ENCODE measurements at places on chromosomes 2 and 18.

DNA sequence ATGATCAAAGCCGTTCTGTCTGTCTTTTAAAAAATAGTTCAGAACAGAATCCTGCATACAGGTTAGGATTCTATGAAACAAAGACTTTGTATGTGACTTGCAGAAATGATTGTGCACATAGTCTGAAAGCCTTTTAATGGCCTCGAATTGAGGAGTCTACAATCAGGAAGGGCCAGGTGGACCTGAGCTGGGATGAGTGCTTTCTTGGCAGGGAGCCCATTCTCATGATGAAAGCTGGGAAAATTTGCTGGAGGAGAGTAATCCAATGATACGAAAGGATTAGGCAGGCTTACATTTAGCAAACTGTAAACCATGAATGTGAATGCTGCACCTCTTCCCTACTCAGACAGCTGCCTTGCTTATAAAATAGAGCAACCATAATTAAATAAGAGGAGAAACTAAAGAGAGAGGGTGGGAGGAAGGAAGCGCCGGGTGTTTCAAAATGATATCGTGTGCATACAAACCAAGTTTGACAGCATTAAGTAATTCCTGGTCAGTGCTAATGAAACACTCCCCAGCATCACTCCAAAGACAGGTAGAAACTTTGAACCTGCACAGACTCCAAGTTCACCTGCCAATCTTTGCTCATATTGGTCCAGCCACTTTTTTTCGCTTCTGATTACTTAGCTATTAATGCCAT lies 23.7 kb upstream of the CXCR4 start:
- no peak for DNase-seq

- peak; percentile 88 for DNase-seq
Measured at GRCh38 chr2:28681158-28681571, 70.5 kb upstream of the PPP1CB start.

DNA sequence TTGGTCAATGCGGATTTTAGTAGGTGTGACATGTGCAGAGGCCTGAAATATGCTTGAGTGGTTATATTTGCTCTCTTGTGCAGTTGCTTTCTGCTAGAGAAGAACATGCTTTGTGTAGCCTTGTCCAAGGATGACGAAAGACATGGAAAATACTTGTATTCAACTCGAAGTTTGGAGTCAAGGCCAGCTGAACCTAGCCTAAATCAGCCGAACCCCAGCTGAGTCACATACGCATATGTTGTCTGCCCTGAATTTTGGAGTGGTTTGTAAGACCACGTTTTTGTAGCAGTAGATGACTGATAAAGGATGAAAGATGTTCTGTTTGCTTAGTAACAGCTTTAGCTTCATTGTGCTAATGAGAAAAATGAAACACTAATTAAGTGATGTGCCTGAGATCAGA lies 22.5 kb upstream of the SPAG16 start:
- no peak for DNase-seq

DNA sequence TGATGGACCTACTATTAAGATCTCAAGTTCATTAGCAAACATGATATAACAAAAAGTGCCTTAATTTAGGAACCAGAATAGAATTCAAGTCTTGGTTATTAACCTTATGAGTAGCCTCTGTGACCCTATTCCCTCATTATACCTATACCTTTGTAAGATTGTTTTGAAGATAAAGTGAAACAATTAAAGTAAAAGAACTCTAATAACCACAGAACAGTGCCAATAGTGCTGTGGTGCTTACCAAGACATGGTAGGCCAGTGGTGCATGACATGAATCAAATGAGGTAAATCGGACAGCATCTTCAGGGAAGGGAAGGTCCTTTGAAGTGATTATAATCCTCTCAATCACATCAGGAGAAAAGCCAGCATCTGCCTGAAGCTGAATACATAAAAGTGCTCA lies 36.4 kb downstream of the METTL4 start:
- DNase-seq = no peak

- no peak for DNase-seq
Measured at GRCh38 chr18:62948788-62949187, 233.4 kb downstream of the PHLPP1 start.

GRCh38 chr2:166184789-166185188 lies 57.0 kb upstream of the SCN1A start:
- no peak for DNase-seq

- DNase-seq = no peak
Measured at GRCh38 chr18:2894841-2895370, 48.1 kb downstream of the EMILIN2 start.

DNA sequence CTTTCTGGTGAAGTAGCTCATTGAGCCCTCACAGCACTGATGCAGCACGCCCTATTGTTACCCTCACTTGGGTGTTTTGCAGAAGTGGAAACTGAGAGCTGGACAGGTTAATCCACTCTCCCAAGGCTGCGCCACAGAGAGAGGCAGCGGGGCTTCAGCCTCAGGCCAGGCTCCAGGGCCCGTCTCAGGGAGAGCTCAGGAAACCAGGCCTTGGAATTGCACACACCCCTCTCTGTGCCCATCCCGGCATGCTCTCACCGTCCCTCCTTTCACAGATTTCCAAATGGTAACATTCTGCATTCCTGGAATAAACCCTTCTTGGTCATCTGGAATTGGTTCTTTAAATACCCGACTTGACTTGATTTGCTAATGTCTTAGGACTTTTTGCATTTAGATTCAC lies 51.5 kb downstream of the TWIST2 start:
- DNase-seq = no peak

GRCh38 chr2:58376592-58376991 lies 135.5 kb upstream of the FANCL start:
- no peak for DNase-seq

DNA sequence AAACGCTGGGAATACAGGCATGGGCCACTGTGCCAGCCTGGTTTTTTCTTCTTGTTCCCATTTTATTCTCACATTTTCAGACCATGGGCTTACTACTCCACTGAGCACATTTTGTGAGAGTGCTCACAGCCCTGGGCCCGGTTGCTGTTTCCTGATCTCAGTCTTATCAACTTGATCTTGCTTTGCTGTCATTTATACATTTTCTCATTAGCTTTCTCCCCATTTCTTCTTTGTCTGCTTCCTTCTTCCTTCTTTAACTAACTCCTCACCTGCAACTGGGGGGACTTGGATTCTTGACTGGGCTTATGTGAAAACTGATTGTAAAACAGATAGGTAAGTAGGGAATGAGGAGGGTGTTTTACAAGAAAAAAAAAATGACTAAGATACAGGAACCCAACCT lies 117.3 kb downstream of the PLB1 start:
- no peak for DNase-seq

GRCh38 chr2:170180031-170180566 lies 2.2 kb downstream of the MYO3B start:
- no peak for DNase-seq

GRCh38 chr2:10433947-10434885 lies 13.9 kb downstream of the ODC1 start:
- no peak for DNase-seq

DNA sequence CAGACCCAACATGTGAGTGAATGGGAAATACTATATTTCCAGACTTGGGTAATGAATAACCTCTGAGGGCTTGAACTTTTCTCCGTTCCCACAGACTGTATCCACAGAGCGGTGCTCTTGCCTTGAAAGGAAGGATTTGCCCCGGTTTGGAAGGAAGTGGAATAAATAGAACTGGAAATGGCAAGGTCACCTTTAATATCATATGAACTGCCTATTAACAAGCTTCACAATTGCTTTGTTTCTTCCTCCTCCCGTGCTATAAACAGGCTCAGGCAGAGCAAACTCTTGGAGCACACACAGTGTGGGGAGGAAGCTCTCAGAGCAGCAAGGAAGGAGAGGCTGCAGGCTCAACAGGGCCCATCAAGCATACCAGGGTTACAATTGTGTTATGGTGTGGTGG lies 28.5 kb upstream of the DARS1 start:
- no peak for DNase-seq

DNA sequence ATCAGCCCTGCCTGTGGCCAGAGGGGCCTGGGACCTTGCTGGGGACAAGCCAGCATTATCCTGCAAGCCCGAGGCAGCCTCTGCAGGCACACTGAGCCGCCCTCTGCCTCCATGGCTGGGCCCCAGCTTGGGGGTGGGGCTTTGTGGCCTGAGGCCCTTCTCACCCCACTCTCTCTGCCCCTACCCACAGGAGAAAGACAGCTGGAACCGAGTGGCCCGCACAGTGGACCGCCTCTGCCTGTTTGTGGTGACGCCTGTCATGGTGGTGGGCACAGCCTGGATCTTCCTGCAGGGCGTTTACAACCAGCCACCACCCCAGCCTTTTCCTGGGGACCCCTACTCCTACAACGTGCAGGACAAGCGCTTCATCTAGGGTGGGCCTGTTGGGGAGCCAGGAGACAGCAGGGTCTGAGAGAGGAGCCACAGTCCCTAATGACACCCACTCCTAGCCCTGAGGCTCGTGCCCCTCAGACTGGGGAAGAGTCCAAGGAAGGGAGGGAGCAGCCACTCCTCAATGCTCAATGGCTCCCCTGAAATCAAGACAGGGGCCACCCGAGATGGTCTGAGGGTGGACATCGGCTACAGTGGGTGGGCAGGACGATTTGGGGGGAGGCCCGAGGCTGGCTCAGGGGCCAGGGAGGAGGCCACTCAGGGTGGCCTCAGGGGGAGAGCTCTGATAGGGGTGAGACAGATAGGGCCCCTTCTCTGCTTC lies 4.4 kb upstream of the CHRNG start:
- DNase-seq = no peak

DNA sequence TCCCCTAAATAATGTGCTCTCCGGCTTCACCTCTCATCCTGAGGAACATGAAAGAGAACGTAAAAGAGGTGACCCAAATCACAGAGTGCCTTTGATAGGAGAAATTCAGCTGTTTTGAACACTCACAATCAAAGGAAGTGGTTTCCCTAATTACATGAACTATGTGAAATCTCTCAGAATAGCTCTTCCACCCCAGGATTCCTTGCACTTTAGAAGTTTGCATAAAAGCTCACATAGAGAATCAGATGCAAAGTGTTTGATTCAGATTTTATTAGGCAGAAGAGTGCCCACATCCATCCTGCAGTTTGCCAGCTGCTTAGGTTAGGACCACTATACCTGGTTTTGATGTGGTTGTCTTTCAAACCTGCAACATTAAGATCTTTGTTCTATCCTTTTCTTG lies 61.0 kb downstream of the MAP3K20 start:
- DNase-seq = no peak

- DNase-seq = no peak
Measured at GRCh38 chr2:182918961-182919652, 52.7 kb upstream of the FRZB start.

- no peak for DNase-seq
Measured at GRCh38 chr2:101272045-101272784, 19.5 kb downstream of the CNOT11 start.

DNA sequence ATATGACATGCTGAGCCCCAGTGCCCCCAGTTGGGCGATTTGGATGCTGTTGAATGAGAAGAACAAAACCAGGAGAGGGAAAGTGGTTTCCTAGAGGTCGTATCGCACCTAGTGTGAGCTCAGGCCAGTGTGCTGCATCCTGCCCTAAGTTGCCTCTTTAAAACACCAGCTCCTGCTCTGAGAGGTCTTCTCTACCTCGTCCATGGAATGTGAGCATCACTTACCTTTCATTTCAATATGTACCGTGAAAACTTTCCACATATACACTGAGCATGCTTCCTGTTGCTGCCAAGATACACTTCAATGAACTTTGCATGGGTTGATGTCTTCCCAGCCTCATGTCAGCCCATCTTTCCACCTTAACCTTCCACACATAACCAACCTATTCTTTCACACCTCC lies 55.6 kb downstream of the MYT1L start:
- DNase-seq = no peak

DNA sequence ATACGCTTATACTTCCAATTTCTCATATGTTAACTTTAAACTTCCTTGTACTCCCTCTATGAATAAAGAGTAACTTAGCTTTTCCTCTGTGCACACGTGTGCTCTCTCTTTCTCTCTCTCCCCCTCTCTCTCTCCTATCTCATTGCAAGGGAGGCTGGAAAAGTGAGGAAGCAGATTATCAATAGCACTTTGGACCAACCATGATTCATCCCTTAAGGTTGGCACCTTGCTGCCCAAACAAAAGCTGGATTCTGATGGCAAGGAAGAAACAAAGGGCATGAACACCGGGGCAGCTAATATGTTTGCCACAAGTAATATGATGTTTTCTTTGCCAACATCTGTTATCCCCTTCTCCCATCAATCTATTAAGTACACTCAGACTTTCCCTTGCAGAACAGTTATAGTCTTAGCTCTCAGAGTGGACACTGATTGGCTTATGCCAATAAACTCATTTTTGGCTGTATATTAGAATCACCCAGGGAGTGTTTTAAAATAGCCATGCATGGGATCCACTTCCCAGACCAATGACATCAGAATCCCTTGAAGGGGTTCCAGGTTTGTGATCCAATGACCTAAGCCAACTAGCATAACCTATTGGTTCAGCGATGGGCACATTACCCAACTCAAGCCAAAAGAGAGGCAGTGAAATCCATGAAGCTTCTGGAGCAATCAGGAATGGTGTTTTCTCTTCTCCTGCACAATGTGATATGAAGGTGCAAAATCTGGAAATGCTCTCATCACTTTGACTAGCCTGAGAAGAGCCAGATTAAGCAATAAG lies 60.3 kb downstream of the MREG start:
- no peak for DNase-seq

GRCh38 chr18:74396171-74397169 lies 60.6 kb downstream of the DIPK1C start:
- no peak for DNase-seq

GRCh38 chr2:234679741-234680687 lies 183.1 kb upstream of the ARL4C start:
- peak; percentile 98 for DNase-seq

GRCh38 chr18:69858897-69859296 lies 88.8 kb downstream of the CD226 start:
- no peak for DNase-seq

GRCh38 chr2:98564541-98565132 lies 43.7 kb downstream of the COA5 start:
- DNase-seq = no peak

DNA sequence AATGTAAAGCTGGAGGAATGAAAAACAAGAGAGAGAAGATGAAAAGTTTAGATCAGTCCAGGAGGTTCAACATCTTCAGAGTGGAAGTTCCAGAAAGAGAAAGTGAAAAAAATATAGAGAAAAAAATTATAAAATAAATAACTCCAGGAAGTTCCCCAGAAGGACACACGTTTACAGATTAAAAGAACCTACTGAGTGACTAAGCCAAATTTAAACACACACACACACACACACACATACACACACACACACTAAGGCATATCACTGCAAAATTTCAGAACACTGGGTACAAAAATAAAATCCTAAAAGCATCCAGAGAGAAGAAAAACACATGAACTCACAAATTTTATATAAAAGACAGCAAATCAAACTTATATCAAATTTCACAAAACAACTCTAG lies 85.9 kb upstream of the PMAIP1 start:
- DNase-seq = no peak

DNA sequence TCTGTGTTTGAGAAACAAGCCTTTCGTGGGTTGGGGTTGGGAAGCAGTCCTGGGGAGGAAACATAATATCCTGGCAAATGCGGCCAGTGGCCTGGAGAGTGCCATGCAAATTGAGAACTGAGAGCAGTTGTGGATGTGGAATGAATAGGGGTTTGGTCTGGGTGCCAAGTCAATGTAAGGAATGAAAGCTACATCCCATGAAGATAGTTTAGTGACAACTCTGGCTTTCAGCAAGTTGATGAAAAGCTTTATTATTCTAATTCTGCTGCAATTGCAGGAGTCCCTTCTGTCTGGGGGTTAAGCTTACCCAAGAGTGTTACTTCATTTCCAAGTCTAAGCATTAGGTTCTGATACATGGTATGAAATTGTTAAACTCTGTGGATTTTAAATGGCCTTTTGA lies 771.6 kb downstream of the DPP10 start:
- no peak for DNase-seq
